Right lobe of liver (tissue), 6 donors: ENCODE measurements at places on chromosomes 3 and 15. TPM values are rescaled to one million over a fixed set of nuclear protein-coding genes. Genes with fewer than 3 reads are reported as not detected.

GRCh38 chr3:182704926-182705325 is 88.4 kb upstream of the ATP11B start:
- H3K27me3 ChIP-seq = no peaks in the 10 kb centered on the region

DNA sequence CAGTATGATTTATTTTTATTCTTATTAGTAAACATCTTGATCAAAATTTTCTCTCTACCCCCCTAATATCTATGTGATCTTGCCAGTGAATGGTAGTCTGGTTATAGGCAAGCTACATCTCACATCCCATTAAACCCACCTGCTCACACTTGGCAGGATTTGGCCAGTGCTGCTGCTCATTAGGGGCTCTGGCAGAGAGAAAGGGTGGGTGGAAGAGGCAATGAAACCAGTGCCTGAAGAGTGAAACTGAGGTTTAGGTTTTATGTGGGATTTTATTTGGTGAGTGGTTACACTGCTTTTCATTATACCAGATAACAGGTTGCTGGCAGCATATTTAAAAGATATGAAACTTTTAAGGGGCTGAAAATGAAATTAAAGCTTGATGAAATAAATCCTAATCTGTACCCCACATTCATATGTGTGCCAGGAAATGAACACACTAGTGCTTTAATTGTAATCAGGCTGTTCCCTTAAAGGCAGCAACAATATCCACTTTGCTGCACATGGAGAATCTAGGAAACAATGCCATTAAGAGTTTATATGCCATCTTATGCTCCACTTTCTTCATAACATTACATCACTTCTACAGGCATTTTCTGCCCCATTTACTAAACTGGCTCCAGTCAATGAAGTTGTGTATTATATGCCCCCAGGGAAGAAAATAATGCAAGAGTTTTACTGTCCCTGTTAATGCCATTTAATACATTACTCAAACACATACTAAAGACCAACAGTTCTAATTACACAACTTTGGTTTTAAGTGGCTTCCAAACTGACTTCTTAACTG is 688.7 kb downstream of the MECOM start:
- no peak overlapping the region for H3K27ac ChIP-seq
- no peak overlapping the region for H3K4me3 ChIP-seq
- no peak for DNase-seq
- H3K36me3 ChIP-seq = no peaks in the 10 kb centered on the region
- H3K27me3 ChIP-seq = no peaks in the 10 kb centered on the region
- H3K4me1 ChIP-seq = no peaks in the 10 kb centered on the region

GRCh38 chr3:155596615-155597014 is 148.3 kb downstream of the PLCH1 start:
- H3K27me3 ChIP-seq = no peaks in the 10 kb centered on the region
- no peaks in the 10 kb centered on the region for H3K4me1 ChIP-seq
- H3K27ac ChIP-seq = no peak overlapping the region
- no peak for DNase-seq

DNA sequence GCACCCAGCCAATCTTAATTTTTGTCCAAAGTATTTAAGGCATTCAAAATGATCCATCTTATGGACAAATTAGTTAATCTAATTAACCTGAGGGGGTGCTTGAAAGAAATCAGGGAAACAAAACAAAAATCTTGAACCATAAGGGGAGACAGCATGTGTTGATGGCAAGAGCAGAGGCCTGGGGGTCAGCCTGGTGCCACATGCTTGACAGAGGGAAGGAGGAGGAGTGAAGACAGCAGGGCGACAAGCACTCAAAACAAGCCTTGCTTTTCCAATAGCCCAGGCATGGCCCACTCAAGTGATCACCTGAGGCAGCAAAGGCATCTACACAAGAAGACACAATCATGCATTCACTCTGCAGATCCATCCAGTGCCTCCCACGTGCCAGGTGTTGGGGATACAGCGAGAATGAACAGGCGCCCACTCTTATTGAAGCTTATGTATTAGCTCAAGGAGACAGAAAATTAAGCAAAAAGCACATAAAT is 25.0 kb upstream of the MGLL start:
- no peak for DNase-seq
- no peaks in the 10 kb centered on the region for H3K36me3 ChIP-seq
- no peaks in the 10 kb centered on the region for H3K27me3 ChIP-seq
- H3K4me3 ChIP-seq = no peak overlapping the region

DNA sequence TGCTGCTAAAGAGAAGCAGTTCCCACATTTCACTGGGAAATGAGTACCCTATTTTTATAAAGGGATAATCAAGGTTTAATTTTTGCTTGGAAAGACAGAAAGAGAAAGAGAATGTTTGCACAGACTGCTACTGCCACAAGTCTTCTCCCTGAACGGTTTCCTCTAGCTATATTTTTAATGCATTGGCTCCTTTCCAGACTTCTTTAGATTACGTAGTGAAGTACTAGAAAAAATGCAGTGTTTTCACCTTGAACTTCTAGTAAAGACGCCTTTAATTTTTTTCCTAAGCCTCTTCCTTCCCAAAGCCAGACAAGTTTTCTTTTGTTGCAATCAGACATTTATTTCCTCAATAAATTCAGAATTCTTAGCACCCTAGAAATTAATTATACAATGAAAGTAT is 248.3 kb upstream of the CCDC54 start:
- H3K27ac ChIP-seq = no peak overlapping the region
- no peaks in the 10 kb centered on the region for H3K36me3 ChIP-seq
- H3K4me3 ChIP-seq = no peak overlapping the region

GRCh38 chr15:36903922-36904556 is 196.3 kb downstream of the MEIS2 start:
- no peak overlapping the region for H3K27ac ChIP-seq
- no peaks in the 10 kb centered on the region for H3K36me3 ChIP-seq
- no peak for DNase-seq
- no peaks in the 10 kb centered on the region for H3K4me1 ChIP-seq

GRCh38 chr15:84783493-84784251 is 33.5 kb upstream of the ALPK3 start:
- no peak overlapping the region for H3K27ac ChIP-seq
- DNase-seq = no peak
- H3K4me1 ChIP-seq = peaks cover 2% of the 10 kb centered on the region

DNA sequence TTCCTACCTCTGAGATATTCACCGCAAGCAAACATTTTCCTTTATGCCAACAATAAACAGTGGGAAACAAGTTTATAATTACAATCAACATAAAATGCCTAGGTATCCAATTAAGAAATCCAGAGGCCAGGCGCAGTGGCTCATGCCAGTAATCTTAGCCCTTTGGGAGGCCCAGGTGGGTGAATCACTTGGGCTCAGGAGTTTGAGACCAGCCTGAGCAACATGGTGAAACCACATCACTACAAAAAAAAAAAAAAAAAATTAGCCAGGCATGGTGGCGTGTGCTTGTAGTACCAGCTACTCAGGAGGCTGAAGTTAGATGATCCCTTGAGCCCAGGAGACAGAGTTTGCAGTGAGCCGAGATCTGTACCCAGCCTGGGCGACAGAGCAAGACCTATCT is 17.3 kb downstream of the TBC1D2B start:
- no peaks in the 10 kb centered on the region for H3K36me3 ChIP-seq
- H3K27me3 ChIP-seq = no peaks in the 10 kb centered on the region
- H3K4me3 ChIP-seq = no peak overlapping the region
- peaks cover 14% of the 10 kb centered on the region for H3K4me1 ChIP-seq
- peak; percentile 37 for DNase-seq

DNA sequence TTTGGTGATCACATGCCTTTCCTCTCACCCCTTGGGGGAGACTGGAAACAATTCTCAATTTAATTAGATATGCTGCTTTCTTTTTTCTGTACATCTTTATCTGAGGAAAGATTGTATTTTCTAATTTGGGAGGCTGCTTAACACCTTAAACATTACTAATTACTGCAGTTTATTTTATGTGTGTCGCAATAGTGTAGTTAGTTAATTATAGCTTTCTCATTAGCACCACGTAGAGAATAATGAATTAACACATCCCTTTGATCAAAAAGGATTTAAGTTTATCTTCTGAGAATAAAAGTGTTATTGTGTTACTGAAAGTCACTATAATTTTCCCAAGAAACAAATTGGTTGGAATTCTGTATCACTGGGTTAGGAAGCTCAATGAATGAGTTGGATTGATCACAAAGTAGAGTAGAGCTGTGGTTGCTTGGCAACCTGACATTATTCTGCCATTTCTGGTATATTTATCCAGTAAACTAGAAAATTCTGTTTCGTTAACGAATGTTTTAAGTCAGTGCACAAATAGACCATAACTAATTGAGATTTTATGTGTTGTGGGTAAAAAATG is 4.3 kb downstream of the CHL1 start:
- no peaks in the 10 kb centered on the region for H3K36me3 ChIP-seq
- peaks cover 17% of the 10 kb centered on the region for H3K4me1 ChIP-seq
- DNase-seq = no peak
- H3K27me3 ChIP-seq = no peaks in the 10 kb centered on the region
- no peak overlapping the region for H3K27ac ChIP-seq
- H3K4me3 ChIP-seq = no peak overlapping the region

GRCh38 chr15:92603743-92604470 is 51.7 kb downstream of the FAM174B start:
- H3K27ac ChIP-seq = no peak overlapping the region
- H3K4me3 ChIP-seq = no peak overlapping the region
- no peak for DNase-seq
- no peaks in the 10 kb centered on the region for H3K4me1 ChIP-seq
- H3K27me3 ChIP-seq = no peaks in the 10 kb centered on the region

- H3K36me3 ChIP-seq = no peaks in the 10 kb centered on the region
- H3K4me3 ChIP-seq = no peak overlapping the region
- H3K27ac ChIP-seq = no peak overlapping the region
- no peaks in the 10 kb centered on the region for H3K4me1 ChIP-seq
These were observed 449.1 kb downstream of the IL5RA start for GRCh38 chr3:2661078-2661477.

GRCh38 chr3:177308911-177309310 is 111.6 kb upstream of the TBL1XR1 start:
- no peak for DNase-seq
- no peak overlapping the region for H3K4me3 ChIP-seq
- H3K27me3 ChIP-seq = no peaks in the 10 kb centered on the region
- no peak overlapping the region for H3K27ac ChIP-seq

DNA sequence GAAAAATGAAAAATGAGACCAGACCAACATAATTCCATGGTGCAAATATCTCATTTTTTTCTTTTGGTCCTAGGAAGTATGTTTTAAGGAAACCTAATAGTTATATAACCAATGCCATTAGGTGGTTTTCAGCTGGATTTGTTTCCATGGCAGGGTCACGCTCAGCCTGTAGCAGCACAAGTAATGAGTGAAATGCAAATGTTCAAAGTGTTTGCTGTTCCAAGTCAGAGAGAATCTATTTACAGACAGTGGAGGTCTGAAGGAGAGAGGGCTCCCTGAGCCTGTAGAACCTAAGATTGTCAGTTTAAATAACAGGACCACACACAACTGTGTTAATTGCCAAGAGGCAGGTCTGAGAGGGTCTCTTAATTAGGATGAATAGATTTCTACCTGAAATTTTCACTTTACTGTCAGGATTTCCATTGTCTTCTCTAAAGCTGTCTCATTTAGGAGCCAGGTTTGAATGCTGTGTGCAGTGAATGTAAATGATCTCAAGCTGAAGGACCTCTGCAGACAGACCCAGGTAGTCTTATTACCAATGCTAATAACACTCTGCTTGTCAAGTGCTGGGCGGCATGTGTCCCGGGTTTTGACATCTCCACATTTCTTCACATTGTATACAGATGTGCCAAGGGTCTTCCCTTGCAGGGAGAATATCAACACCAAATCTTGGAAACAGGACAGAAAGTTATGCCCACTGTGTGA is 317.3 kb upstream of the NECTIN3 start:
- no peaks in the 10 kb centered on the region for H3K27me3 ChIP-seq
- no peaks in the 10 kb centered on the region for H3K4me1 ChIP-seq
- no peak overlapping the region for H3K27ac ChIP-seq
- no peak for DNase-seq
- H3K36me3 ChIP-seq = no peaks in the 10 kb centered on the region

DNA sequence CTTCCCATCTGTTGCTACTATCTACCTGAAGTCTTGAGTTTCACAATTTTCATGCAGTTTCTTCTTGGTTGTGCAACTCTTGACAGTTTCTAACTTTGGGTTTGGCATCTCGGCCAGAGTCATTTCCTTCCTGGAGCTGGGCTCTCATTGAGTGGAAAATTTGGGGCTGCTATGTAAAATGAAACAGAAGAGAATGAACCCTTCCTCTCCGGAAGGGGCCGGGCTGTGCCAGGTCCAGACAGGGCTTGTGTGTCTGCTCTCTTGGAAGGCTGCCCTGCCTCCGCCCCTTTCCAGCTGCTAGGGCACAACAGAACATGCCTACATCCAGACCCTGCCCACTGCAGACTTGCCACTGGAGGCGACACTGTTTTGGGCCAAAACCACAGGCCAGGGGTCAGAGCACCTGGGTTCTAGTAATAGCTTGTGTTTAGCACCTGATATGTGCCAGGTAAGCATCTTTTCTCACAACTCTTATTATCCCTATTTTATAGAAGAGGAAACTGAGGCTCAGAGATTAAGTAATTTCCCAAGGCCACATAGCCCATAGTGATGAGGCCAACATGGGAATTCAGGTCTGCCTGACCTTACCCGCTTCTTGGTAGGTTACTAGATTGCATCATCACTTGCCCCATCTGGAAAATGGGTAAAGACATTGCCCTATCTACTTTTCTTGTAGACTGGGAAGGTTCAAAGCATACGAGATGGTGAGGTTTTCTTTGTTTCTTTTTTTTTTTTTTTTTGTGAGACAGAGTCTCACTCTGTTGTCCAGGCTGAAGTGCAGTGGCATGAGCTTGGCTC is 25.0 kb downstream of the IRAK2 start:
- no peaks in the 10 kb centered on the region for H3K36me3 ChIP-seq
- H3K27me3 ChIP-seq = no peaks in the 10 kb centered on the region
- H3K4me3 ChIP-seq = peak overlapping the region; percentile 20
- peak; percentile 95 for DNase-seq
- peaks cover 62% of the 10 kb centered on the region for H3K4me1 ChIP-seq

- DNase-seq = no peak
- no peak overlapping the region for H3K27ac ChIP-seq
- H3K27me3 ChIP-seq = no peaks in the 10 kb centered on the region
- no peak overlapping the region for H3K4me3 ChIP-seq
These were observed 16.0 kb upstream of the GPR171 start for GRCh38 chr3:151219056-151219455.

DNA sequence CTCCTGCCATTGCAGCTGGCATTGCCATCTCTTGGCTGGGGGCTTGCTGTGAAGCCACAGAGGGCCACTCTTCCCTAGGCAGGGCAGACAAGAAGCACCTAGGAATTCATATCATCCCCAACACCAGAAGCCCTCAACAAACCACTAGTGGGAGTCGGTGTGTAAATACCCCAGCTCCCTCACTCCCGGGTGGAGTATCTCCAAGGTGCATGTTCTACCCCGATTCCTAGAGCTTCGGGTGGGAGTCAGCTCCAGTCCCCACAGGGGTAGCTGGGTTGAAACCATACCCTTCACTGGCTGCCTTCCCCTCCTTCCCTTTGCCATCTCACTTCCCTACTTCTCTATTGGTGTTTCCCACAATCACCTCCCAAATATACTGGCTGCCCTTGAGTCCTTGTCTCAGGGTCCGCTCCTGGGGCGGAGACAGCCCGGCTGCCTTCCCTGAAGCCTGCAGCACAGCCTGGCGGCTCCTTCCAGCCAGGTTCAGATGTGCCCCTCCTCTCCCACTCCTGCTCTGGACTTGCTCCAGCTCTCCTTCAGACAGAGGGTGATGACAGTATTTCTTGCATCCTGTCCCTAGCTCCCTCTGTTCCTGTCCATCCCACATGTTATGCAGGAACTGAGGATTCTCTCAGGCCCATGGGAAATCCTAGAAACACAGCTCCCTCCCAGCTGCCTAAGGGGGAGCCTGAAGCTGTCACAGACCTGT is 33.3 kb downstream of the FAM3D start:
- peak; percentile 22 for DNase-seq
- no peaks in the 10 kb centered on the region for H3K36me3 ChIP-seq
- H3K4me1 ChIP-seq = no peaks in the 10 kb centered on the region
- no peak overlapping the region for H3K27ac ChIP-seq

PAK6 gene
- total RNA-seq = not detected

EFCC1 gene
- 0.39 TPM for total RNA-seq

TMEM212 gene
- total RNA-seq = not detected

TM4SF4 gene
- total RNA-seq = 314 TPM

DNAJC17 gene
- total RNA-seq = 7.8 TPM
